ENCODE measurements at places on chromosomes 4 and X.
A peak's percentile ranks its signal among the peaks of the same experiment; 100 is the strongest.

- DNase-seq, result no peak
Observed at GRCh38 chr4:164012396-164013027, 518.0 kb downstream of the TMA16 start.

DNA sequence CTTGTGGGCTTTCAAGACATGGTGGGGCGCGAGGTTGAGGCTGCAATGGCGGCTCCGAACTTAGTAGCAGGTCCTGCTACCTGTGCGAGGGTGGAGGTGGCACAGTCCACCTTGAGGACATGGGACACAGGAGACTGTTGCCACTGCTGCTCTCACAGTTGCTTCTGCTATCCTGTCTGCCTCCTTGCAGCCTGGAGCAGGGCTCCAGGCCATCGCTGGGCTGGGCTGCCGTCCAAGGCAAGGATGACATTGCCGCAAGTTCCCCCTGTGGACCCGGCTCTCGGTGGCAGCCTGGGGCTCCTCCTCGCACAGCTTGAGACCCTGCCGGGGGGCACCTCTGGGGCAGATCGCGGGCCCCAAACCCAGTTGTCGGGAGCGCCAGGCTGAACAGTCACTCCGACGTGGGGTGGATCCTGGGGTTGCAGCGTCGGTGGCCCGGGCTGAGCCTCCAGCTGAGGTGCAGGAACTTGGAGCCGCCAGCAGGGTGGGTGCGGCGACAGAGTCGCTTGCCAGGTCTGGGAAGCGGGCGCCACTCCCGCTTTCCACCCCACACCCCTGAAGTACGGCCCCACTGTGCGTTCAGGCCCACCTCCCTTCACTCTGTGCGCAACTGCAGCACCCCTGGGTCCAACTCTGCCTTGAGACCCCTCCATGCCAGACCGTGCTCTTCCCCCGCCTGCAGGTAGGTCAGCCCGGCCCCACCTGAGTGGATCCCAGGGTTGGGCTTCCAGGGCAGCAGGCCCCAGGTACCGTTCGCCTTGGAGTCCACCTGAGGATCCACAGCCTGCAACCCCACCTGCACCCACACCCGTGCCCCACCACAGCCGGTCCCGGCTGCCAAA is 192.7 kb upstream of the NUDT6 start:
- no peak for DNase-seq

DNA sequence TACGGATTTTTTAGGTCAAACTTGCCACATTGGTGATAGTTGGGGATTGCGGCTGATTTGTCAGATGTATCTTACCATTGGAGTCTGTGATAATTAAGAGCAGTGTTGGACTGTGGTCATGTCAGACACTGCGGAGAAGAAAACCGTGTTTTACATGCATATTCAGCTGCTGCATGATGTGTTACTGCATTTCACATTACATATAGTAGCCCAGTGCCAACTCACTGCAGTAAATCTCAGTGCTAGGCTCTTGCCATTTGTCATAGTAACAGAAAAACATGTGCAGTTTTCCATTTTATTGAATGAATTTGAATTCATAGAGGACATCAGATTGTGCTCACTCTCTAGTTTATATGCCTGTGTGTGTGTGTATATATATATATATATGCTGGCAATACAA is 543.7 kb downstream of the IL1RAPL1 start:
- DNase-seq, result no peak

DNA sequence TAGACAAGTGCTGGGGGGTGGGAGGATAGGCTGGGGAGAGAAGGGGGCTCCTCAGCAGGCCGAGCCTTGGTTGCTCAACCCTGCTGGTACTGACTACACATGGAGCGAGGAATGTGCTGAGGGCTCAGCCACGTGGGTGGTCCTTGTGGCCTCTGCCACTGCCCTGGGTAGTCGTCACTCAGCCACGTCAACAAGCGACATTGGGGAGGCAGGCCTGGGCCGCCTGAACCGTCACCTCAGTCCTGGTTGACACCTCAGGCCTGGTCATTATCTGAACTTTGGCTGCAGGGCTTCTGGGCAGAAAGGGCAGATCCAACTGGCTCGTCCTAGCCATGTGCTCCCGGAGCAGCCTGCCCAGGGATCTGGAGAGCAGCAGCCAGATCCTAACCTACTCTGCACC is 62.7 kb upstream of the GDPD2 start:
- DNase-seq, result no peak

DNA sequence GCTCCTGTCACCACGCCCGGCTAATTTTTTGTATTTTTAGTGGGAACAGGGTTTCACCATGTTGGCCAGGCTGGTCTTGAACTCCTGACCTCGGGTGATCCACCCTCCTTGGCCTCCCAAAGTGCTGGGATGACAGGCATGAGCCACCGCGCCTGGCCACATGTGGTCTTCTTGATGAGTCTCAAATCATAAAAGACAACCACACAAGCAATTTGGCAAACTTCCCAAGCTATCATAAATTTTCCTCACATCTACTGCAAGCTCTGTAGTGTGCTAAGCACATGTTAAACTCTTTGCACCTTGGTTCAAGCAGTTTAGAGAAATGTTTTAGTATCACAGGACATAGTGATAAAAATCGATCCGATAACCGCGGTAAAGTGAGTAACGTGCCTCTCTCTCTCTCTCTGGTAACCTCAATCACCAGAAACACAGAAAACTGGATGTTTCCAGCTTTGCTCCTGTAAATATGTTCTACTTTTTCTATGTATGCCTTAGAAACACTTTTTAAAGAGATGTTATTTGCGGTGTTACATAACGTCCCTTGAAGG is 256.8 kb downstream of the DHRSX start:
- no peak for DNase-seq

GRCh38 chrX:153669174-153669890 is 4.3 kb downstream of the PNCK start:
- DNase-seq, result no peak

DNA sequence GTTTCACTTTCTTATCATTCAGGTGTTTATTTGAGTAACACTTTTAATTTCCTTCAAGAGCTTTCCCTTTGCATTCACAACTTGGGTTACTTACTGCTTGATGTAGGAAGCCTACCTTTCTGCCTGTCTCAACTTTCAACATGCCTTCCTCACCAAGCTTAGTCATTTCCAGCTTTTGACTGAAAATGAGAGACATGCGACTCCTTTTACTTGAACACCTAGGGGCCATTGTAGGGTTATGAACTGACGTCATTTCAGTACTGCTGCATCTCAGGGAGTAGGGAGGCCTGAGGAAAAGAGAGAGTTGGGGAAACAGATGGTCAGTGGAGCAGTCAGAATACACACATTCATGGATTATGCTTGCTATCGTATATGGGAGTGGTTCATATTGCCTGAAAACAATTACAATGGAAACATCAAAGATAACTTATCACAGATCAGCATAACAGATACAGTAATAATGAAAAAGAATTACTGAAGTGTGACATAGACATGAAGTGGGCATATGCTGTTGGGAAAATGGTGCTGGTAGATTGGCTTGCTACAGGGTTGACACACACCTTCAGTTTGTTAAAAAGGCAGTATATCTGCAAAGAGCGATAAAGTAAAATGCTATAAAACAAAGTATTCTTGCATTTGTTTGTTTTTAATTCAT is 25.7 kb downstream of the USP53 start:
- DNase-seq, result peak; percentile 24

GRCh38 chr4:11421116-11421515 is 7.6 kb downstream of the HS3ST1 start:
- DNase-seq, result no peak

GRCh38 chrX:136147976-136148375 is 643 bp downstream of the FHL1 start:
- no peak for DNase-seq

GRCh38 chrX:78377186-78377585 is 49.8 kb upstream of the CYSLTR1 start:
- DNase-seq, result no peak

GRCh38 chr4:138097912-138098600 is 144.1 kb downstream of the SLC7A11 start:
- no peak for DNase-seq

DNA sequence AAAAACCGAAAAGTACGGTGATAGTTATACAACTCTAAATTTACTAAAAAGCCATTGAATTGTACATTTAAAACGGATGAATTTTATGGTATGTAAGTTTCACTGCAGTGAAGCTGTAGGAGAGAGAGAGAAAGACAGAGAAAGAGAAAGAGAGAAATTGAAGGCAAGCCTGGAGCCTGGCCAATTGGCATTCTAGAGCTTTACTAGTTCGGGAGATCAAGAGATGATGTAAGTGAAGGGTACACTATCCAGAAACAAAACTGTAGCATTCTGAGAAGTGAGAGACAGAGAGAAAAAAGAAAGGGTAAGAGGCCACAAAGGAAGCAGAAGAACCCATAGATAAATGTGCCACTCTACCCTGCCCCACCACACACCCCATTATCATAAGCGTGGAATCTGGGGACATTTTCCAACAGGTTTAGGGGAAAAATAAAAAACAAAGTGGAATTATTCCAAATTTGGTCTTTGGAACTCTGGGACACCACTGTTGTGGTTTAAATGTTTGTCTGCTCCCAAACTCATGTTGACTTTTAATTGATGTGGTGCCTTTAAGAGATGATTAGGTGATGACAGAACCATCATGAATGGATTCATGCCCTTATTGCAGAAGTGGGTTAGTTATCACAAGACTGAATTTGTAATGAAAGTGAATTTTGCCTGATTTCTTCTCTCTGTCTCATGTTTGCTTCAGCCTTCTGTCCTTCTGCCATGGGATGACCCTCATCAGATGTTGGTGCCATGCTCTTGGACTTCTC is 123.0 kb upstream of the PLS3 start:
- no peak for DNase-seq

DNA sequence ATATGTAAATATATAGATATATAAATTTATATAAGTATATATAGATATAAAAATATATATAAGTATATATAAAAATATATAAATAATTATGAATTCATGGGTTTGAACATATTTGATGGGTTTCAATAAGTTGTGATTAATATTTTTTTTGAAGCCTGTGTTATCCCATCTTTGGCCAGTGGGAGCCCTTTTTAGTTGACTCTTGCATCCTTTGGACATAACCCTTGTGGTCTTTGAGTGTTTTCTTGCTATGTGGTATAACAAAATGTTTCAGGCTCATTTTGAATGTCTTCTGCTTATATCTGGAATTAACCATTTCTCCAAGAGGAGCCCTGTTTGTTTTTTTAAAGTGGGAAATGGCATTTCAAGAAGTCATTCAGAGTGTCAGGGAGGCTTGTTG is 15.2 kb downstream of the SNX25 start:
- DNase-seq, result no peak

GRCh38 chrX:139448996-139449395 is 81.5 kb upstream of the F9 start:
- no peak for DNase-seq

GRCh38 chr4:73620115-73620792 is at the start of gene RASSF6:
TSS of gene RASSF6 (minus strand) at chr4:73620436. CDS start at chr4:73611795, 8,641 bp downstream.
- no peak for DNase-seq

Data from activated T-helper 2 cell treated with anti-CD3 and anti-CD28 coated beads, Interferon-gamma antibody, Interleukin-2, Interleukin-4, amounts not matched to agents 10 μg/mL and 5 μg/mL and 100 μg/mL, durations not matched to agents 14 hours and 24 hours and 36 hours (primary cell).